Stomach (tissue), 19 donors: ENCODE measurements at places on chromosomes 5 and 9. TPM values are rescaled to one million over a fixed set of nuclear protein-coding genes. Genes with fewer than 3 reads are reported as not detected.

- H3K4me1 ChIP-seq, result no peaks in the 10 kb centered on the region
- no peaks in the 10 kb centered on the region for H3K27me3 ChIP-seq
- H3K4me3 ChIP-seq, result no peak overlapping the region
- H3K27ac ChIP-seq, result no peak overlapping the region
- no peaks in the 10 kb centered on the region for H3K36me3 ChIP-seq
Observed at GRCh38 chr9:103992938-103993579, 101.0 kb upstream of the SMC2 start.

DNA sequence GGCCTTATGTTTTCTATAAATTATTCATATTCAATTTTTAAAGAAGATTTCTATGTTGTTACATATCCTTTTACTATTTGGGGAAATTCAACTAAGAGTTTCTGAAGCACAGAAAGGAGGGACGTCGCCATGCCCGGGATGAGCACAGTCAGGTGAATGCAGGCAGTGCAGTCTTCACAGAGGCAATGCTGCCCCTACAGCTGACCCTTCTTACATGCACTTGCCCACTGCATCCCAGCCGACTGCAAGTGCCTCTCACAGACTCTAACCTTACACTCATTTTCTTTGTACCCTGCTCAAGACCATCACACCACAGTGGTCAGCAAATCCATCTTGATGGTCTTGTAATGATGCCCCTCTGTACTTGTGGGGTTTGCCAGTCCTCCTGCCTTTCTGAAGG is 73.8 kb downstream of the SHC3 start:
- H3K27me3 ChIP-seq, result no peaks in the 10 kb centered on the region
- H3K27ac ChIP-seq, result no peak overlapping the region
- no peak overlapping the region for H3K4me3 ChIP-seq

LCN9 gene
- polyA plus RNA-seq, result not detected

- no peak overlapping the region for H3K4me3 ChIP-seq
- DNase-seq, result no peak
- H3K27ac ChIP-seq, result no peak overlapping the region
Observed at GRCh38 chr5:67363180-67363709, 166.6 kb upstream of the CD180 start.

GRCh38 chr9:13770956-13771355 is 491.5 kb upstream of the MPDZ start:
- DNase-seq, result no peak
- no peaks in the 10 kb centered on the region for H3K4me1 ChIP-seq
- H3K36me3 ChIP-seq, result no peaks in the 10 kb centered on the region
- no peaks in the 10 kb centered on the region for H3K27me3 ChIP-seq
- H3K27ac ChIP-seq, result no peak overlapping the region

ATOSB gene
- polyA plus RNA-seq, result 12.9 TPM

LVRN gene
- not detected for polyA plus RNA-seq

FOXD4L6 gene
- 0.12 TPM for polyA plus RNA-seq
